Lung (tissue), 17 donors: ENCODE measurements at places on chromosomes 5 and 9. TPM values are rescaled to one million over a fixed set of nuclear protein-coding genes. Genes with fewer than 3 reads are reported as not detected.

Gene RASEF
- total RNA-seq, result 12.4 TPM

Gene SCAMP1
- 25.3 TPM for total RNA-seq

Gene DBH
- 0.06 TPM for total RNA-seq

Gene PCDHGA7
- total RNA-seq, result 2.9 TPM

Gene IL33
- total RNA-seq, result 154 TPM

Gene PTGS1
- total RNA-seq, result 4.9 TPM

Gene PALM2AKAP2
- 37.7 TPM for total RNA-seq

Gene EXOSC2
- 23.0 TPM for total RNA-seq

Gene CSF1R
- total RNA-seq, result 52.3 TPM

Gene GABRA6
- total RNA-seq, result not detected

Gene ORM1
- 89.6 TPM for total RNA-seq

Gene PCDHB16
- 9.2 TPM for total RNA-seq

Gene HAVCR2
- 13.0 TPM for total RNA-seq

Gene OR1J2
- total RNA-seq, result not detected

Gene IL13
- total RNA-seq, result not detected

Gene MSMP
- total RNA-seq, result not detected

Gene SPINK7
- not detected for total RNA-seq

Gene CDKN2B-AS1
- 0.57 TPM for total RNA-seq

Gene MLANA
- total RNA-seq, result not detected

Gene SDHA
- total RNA-seq, result 84.7 TPM

Gene SPATA31A3
- total RNA-seq, result not detected

Gene SPATA31C1
- not detected for total RNA-seq

Gene IFNA21
- not detected for total RNA-seq
